ENCODE measurements at places on chromosomes 7 and 10. TPM values are rescaled to one million over a fixed set of nuclear protein-coding genes. Genes with fewer than 3 reads are reported as not detected.

- DNase-seq: no peak
Observed at GRCh38 chr10:126052171-126052570, 155.8 kb downstream of the FANK1 start.

MSS51 gene
- total RNA-seq: 4.9 TPM

DNA sequence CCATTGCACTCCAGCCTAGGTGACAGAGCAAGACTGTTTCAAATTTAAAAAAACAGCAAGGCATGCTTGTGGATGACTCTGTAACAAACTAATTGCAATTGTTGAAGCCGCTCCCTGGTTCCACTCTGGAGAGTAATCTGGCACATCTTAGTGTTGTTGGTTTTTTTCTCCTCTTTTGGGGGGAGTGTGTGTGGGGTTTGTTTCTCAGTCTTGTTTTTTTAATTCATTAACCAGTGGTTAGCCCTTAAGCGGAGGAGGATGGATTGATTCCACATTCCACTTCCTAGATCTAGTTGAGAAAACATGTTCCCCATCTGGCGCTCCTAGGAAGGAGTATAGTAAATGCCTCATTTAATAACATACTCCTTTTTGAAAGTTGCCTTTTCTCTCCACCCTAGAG lies 8.6 kb upstream of the ZNF713 start:
- no peak for DNase-seq

FBH1 gene
- total RNA-seq: 113 TPM

GRCh38 chr7:152333134-152333533 lies 102.7 kb downstream of the KMT2C start:
- no peak for DNase-seq

TMEM196 gene
- total RNA-seq: not detected

- DNase-seq: no peak
Observed at GRCh38 chr7:20197125-20197748, 19.9 kb downstream of the MACC1 start.

DNA sequence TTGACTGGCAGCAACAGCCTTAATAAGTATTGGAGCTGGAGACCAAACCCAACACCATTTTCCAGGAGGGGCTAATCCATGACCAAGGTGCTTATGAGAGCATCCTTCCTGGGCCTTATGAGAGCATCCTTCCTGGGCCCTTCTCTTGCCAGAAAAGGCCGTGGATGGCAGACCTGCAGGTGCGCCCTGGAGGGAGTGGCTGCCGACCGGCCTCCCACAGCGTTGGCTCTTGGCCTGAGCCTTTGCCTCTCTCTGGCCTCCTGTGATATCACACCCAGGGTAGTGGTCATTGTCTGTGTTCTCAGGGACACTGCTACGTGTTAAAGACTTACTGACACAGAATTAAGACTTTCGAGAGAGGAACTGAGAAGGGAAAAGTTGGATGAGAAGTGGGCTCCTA lies 22.3 kb upstream of the NUDCD3 start:
- DNase-seq: no peak

CPEB3 gene
- 8.3 TPM for total RNA-seq

DNA sequence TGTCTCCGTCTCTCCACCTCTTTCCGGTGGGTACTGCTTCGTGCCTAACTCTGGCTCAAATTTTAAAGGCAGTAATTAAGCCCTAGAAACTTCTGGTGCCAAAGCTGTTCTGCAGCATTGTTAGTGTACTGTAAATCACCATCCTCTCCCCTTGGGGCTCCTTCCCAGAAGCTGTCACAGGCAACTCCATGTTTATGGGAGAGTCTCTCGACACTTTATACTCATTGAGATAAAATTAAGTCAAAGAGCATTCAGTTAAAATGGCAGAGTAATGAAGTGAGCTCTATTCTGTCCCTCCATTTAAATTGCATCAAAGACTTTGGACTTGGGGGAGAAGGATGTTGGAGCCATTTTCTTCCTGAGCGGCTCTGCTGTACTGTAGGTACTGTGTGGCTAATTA lies 274.8 kb downstream of the SFMBT2 start:
- DNase-seq: no peak

CCDC71L gene
- 33.6 TPM for total RNA-seq

- DNase-seq: no peak
Observed at GRCh38 chr10:100325158-100325557, 4.9 kb downstream of the PKD2L1 start.

GRCh38 chr7:16419859-16420258 lies 1.5 kb downstream of the CRPPA start:
- DNase-seq: no peak

DNA sequence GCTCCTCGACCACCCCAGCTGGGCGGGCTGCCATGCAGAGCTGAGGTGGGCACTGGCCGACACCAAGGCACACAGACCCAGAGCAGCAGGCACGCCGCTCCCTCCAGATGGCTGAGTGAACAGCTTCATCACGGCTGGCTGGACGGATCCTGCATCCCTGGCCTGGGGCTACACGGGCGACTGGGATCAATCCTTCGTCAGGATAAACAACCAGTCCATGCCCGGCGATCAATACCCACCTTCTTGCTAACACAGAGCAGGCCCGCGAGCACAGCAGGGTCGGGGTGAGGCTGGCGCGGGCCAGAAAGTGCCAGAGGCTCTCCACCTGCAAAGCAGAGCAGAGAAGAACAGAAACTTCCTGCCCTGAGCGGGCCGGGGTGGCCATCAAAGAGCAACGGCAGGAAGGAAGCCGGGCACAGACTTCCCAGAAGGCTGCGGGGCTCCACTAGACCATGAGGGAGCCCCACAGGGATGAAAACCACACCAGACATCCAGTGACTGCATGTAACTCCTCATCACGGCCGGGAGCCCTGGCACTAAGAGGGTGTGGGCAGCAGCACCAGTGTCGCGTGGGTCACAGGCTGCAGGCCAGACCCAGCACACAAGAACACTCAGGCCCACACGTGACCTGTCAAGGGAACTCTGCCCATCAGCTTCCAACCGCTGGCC lies 166.4 kb downstream of the MAD1L1 start:
- peak; percentile 87 for DNase-seq

DNA sequence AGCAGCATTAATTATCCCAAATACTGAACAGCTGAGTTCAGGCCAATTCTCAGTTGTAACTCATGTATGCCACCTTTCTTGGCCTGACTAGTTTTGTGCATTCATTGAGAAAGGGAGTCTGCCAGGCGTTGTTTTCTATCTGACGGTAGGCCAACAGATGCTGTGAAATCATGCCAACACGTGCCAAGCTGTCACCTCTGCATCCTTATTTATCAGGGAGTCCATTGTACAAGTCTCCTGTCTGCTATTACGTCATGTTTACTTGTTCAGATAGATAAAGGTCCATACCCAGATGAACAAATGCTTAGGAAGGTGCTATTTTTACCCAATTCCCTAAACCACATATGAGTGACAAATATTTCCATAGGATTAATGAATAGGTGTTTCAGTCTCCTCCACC lies 127.2 kb upstream of the CDK6 start:
- DNase-seq: no peak

NRCAM gene
- 12.5 TPM for total RNA-seq

DNA sequence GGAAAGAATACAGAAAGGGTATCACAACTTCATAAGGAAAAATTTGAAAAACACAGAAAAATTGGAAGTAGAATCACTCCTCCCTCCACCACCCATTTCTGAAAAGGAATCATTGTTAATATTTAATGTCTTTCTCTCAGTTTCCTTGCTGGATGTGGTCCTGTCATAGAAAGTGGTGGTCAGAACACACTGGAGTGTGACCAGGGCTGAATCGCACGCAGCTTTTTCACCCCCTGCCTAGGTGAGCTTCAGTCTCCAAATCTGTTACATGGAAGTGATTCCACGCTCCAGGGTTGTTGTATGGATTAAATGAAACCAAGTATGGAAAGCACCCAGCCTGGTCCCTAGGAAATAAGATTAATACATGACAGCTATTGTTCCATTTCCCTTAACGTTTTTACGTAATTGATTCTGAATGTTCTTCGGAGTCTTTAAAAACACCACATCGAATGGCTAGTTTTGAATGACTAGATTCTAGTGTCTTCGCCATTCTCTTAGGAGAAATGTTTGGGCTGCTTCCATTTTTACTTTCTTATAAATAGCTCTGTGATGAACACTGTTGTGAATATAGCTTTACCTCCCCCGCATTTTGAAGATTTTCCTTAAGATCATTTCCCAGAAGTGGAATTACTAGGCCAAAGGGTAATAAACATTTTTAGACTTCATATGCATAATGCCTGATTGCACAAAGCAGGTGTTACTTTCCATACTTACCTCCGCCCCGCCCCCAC lies 10.9 kb upstream of the DUSP5 start:
- no peak for DNase-seq

PON1 gene
- not detected for total RNA-seq

- DNase-seq: no peak
Observed at GRCh38 chr7:32364581-32364980, 125.6 kb downstream of the LSM5 start.

- no peak for DNase-seq
Observed at GRCh38 chr7:255038-255435, 34.9 kb upstream of the FOXL3 start.

NKX1-2 gene
- not detected for total RNA-seq

Measured in spleen (tissue), 13 donors.